ENCODE measurements at places on chromosomes 12 and 14.

DNA sequence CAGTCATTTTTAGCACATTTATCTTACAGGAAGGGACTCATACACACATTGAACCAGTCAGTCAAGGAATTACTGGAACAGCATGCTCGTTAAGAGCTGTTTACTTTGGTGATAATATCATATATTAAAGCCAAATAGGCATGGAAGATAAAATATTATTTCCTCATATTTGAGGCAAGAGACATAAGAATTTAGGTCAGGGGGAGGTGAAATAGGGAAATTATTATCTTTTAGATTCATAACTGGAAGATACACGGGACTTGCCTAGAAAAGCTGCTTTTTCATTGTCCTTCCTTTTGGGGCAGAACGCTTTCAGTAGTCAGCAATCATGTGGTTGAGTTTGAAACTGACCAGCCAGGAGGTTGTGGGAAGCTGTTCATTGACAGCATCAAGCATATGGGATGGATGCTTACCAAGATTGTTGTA lies 72.5 kb downstream of the NTN4 start:
- no peak for DNase-seq

DNA sequence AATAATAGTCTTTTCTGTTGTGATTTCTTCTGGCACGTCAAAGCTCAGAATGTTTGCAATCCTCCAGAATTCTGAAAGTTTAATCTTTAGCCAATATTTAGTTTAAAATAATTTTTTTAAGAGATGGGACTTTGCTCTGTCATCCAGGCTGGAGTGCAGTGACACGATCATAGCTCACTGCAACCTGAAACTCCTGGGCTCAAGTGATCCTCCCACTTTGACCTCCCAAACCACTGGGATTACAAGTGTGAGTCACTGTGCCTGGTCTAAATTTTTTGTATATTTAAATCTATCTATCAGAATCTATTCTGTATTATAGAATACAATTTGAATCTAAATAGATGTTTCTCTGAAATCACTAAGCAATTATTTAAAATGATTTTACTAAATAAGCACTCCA lies 572.7 kb downstream of the VRK1 start:
- DNase-seq: no peak

GRCh38 chr12:85489194-85489593 lies 209.2 kb downstream of the ALX1 start:
- no peak for DNase-seq

DNA sequence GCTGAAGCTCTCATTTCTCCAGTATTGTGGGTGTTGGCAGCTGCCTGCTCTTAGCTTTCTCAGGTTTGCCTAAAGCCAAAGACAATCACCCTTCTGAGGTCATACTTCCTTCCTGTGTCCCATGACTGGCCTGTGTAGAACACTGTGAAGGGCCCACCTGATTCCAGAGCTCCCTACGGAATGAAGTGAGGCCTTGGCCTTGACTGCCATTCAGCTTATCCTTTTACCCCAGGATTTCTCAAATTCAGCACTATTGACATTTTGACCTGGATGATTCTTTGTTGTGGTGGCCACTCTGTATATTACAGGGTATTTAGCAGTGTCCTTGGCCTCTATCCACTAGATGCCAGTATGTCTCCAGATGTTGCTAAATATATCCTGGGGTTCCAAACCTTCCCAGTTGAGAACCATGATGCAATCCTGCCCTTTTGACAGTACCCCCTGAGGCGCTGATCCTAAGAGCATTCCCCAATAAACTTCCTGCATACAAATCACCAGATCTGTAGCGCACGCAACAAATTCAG lies 112.3 kb upstream of the KRR1 start:
- peak; percentile 18 for DNase-seq

- DNase-seq: peak; percentile 6
Measured at GRCh38 chr12:4356041-4356327, 23.5 kb downstream of the FGF23 start.

DNA sequence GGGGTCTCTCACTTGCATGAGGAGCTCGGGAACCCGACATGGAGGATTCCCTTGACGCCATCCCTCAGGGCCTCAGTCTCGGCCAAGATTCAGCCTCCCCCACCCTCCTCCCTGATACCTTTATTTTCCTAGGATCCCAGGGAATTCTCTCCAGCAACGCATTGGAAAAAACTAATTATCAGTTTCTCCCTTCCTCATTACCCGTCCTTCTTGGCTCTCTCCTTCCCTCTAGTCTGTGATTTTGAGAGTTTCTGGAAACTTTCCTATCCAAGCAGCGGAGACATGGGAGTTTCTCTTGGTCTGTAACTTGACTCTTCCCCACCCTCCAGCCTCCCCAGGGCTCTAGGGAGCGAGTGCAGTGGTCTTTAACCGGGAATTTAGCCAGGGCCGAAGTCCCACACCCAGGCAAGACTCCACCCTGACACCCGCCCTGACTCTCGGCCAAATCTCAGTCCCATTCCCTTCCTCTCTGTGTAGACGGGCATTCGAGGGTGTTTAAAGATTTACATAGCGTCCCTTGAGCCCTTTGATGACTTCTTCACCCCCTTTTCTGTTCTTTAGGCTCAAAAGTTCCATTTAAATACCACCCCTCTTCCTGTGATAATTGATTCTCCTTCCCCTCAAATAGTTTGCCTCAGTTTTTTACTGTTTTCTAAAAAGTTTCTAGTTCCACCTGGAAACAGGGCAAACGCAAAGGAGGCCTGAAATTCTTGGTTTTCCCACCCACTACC lies 6.7 kb downstream of the HOXC5 start:
- DNase-seq: no peak

DNA sequence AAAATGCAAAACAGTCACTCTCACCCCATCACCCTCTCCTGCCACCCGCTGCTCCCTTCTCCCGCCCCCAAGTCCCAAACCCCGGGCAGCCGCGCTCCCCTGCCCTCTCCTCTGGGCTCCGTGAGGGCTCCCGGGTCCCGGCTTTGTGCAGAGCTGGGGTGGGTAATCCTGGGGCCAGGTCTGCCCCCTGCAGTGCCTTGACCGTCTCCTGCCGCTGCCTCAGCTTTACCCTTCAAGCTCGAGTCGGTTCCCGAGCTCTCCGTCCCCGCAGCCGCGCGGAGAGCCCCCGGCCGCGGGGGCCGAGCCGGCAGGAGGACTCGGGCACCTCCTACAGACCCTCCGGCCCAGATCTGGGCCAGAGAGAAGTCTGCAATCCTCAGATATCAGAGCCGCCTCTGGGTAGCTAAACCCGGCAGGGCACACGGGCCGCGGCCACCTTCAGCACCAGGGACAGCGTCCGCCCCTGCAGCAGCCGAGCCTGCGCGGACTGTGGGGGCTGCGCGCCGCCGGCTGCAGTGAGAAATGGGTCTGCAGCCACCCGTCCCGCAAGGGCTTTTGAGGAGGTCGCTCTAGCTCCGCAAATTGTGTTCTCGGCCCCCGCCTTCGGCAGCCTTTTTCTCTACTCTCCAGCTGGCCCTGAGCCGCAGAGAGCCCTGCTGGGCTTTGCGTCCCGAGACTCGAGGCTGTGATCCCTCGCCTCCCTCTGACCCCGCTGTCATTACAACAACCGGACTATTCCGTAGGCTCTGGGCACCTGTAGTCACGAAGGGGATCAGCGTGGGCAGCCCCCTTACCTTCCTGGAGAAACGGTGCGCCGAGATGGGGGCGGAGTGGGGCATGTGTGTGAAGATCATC lies 1.2 kb downstream of the PRMT8 start:
- DNase-seq: no peak

DNA sequence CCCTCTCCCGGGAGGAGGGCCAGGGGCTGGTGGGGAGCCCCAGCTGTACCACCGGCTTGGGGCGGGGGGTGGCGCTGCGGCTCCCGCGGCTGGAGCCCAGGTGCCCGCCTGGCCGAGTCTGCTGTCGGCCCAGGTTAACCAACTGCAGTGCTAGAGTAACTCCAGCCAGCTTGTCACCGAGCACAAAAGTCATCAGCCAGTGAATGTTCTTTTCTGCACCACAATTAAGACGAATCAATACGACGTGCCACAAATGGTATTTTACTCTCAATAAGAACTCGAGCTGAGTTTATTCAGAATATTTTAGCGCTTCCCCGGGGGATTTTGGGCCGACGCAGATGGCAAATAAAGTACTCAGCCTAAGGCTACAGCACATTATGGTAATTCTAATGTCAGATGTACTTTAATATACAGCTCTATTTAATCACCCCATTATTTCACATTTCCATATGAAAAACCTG lies 83.2 kb downstream of the BCL11B start:
- no peak for DNase-seq

DNA sequence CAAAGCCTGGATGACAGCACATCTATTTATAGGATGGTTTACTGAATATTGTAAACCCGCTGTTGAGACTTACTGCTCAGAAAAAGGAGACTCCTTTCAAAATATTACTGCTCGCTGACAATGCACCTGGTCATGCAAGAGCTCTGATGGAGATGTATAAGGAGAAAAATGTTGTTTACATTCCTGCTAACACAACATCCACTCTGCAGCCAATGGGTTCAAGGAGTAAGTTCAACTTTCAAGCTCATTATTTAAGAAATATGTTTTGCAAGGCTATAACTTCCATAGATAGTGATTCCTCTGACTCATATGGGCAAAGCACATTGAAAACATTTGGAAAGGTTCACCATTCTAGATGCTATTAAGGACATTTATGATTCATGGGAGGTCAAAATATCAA lies 201.7 kb downstream of the SNAPC1 start:
- DNase-seq: no peak

GRCh38 chr12:107461222-107461975 lies 224.2 kb upstream of the PWP1 start:
- DNase-seq: peak; percentile 8

DNA sequence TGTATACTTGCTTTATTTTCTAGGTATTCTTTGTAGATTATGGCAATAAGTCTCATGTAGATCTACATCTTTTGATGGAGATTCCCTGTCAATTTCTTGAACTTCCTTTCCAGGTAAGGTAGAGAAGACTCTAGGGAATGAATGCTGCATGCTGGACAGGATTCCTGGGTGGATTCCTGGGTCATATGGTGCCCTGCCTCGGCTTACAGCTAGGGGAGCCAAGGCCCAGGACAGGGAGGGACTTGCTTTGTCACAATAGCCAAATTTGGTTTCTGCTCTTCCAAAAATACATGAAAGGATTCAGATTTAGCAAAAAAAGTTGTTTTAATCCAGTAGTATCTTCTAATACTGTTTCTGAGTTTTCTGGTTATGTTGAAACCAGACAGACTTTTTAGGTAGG lies 59.5 kb upstream of the ASPG start:
- DNase-seq: no peak

- DNase-seq: no peak
Measured at GRCh38 chr14:99519931-99520421, 38.8 kb downstream of the CCNK start.

GRCh38 chr12:62933220-62933601 lies 1.7 kb downstream of the PPM1H start:
- DNase-seq: no peak

- no peak for DNase-seq
Measured at GRCh38 chr12:66503746-66504145, 175.1 kb downstream of the GRIP1 start.

- no peak for DNase-seq
Measured at GRCh38 chr14:27392153-27392552, 794.3 kb upstream of the NOVA1 start.

Measured in MV-4-11 (cell line).